Omental fat pad (tissue), 4 donors: ENCODE measurements at places on chromosomes 2 and 18. TPM values are rescaled to one million over a fixed set of nuclear protein-coding genes. Genes with fewer than 3 reads are reported as not detected.

Gene PDE1A
- 28.2 TPM for total RNA-seq

DNA sequence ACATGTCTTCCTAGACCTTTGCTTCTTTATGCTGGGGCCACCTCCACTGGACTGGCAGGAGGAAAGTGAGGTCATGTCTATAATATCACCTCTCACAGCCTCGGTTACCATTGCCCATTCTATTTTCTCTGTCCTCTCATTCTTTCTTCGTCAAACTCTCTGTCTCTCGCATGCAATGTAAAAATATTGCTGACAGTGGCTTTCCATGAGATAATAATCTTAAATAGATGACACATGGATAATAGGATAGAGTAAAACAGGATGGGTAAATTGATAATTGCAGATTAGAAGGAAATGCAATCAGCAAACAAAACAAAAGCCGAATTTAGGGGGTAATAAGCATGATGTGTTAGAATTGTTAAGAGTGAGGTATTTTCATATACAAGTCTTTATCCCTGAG, 215.7 kb upstream of the PARD3B start:
- no peak for DNase-seq

- DNase-seq, result no peak
Measured at GRCh38 chr2:108417254-108417653, 31.8 kb upstream of the GCC2 start.

Gene DTNB
- 9.9 TPM for total RNA-seq

Gene TMEM182
- 2.4 TPM for total RNA-seq

Gene MC5R
- 0.36 TPM for total RNA-seq

DNA sequence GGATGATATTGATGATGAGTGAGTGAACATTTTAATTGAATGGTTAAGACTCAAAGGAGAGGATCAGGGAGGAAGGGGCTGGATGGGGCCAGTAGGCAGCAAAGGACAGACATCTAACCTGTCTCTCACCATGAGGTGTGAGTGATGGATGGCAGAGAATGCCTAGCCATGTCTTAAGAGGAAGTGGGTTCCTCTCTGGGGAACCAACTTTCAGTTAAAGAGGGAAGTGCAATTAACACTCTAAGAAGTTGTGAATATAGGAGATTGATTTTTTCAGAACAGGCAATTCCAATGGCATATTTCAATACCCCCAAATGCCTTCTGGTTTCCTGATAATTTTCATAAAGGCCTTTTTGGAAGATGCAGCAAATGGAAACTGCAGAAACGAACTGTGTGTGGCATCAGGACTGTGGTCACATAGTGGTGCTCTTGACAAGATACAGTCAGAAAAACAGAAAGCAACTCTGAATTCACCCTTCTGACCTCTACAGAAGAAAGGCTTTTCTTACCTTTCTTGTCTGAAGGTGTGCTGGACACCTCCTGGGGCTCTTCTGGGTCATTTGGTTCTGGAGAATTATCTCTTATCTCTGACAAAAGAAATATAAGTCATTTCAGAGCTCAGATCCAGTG, 10.2 kb downstream of the SP110 start:
- DNase-seq, result no peak

Gene CTLA4
- 4.7 TPM for total RNA-seq

DNA sequence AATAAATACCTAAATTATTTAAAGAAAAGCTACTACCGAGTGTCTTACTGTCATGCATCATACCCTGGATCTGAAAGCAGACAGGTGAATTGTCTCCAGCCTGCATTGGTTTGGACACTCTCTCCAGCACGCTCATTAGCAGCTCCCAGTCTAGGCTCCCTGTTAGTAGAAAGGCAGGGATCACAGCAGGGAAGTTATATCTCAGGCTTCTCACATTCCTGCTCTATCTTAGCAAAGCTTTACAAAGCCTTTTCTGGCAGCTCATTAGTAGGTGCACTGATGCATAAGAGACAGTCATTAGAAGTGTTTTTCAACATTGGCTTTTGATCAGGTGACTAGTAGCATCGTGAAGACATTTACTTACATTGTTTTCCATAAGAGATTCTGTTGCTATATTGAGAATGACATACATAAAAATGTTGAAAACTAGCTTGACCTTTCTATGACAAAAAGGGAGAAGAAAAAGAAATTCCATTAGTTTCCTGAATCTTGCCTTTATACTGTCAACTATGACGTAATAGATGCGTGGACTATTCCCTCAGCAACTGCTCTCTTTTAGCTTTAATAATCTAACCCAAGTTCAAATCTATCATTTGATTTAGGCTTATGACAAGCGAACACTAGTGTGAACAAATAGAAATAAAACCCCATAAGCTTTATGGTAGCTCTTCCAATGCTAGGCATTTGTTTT, 408.7 kb upstream of the KCNH7 start:
- no peak for DNase-seq
